ENCODE measurements at places on chromosomes 16 and 17.

DNA sequence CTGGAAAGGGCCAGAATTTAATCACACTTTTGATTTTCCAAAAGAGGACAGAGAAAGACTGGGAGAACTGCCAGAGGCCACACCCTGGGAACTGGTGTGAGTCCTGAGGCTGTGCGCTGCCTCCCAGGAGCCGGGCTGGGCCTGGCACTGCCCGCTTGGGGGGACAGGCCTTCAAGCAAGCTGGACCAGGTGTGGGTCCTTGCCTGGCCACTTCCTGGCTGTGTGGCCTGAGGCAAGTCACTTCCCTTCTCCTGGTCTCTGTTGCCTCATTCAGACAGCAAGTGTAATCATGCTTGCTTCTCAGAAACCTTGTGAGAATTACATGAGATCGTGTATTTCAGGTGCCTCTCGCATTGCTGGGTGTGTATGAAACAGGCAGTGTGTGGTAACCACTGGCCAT, 143.0 kb downstream of the SNX29 start:
- DNase-seq, result no peak
- no peak overlapping the region for H3K27ac ChIP-seq
- H3K4me3 ChIP-seq, result no peak overlapping the region
- no peaks in the 10 kb centered on the region for H3K27me3 ChIP-seq

GRCh38 chr16:13923703-13924298, 3.8 kb downstream of the ERCC4 start:
- no peak overlapping the region for H3K4me3 ChIP-seq
- no peaks in the 10 kb centered on the region for H3K36me3 ChIP-seq
- DNase-seq, result no peak
- H3K27me3 ChIP-seq, result no peaks in the 10 kb centered on the region
- H3K4me1 ChIP-seq, result no peaks in the 10 kb centered on the region

DNA sequence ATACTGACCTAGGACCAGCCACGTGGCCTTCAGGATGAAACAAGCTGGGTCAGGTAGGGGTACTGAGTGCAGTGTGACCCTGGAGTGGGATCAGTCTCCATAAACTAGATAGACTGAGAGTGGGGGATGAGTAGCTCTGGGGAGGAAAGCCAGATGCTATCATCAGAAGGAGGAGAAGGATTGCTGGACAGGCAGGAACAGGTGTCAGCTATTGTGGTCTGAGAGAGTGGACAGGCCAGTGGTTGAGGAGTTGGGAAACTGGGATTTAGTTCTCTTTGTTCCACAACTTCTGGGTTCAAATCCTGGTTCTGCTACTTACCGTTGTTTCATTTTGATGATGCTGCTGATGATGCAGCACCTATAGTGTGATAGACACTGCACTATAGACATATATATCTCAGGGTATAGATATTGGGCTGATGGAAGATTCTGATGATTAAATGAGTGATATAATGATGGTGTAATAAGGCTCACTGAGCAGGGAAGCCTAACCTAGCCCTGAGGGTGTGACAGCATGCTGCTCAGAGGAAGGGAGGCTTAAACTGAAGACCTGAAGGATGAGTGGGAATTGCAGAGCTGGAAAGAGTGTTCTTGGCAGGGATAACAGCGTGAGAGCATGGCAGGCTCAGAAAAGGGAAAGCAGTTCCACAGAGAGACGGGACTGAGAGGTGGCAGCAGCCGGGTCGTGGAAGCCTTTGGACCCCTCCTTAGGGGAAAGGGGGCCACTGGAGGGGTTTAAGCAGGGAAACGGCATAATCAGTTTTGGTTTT, 66.0 kb downstream of the SNX20 start:
- peaks cover 51% of the 10 kb centered on the region for H3K4me1 ChIP-seq
- H3K4me3 ChIP-seq, result no peak overlapping the region
- H3K27me3 ChIP-seq, result no peaks in the 10 kb centered on the region
- H3K27ac ChIP-seq, result peak overlapping the region; percentile 89
- H3K36me3 ChIP-seq, result no peaks in the 10 kb centered on the region
- DNase-seq, result no peak

- H3K27ac ChIP-seq, result peak overlapping the region; percentile 81
- H3K4me3 ChIP-seq, result peak overlapping the region; percentile 56
- H3K36me3 ChIP-seq, result no peaks in the 10 kb centered on the region
- no peaks in the 10 kb centered on the region for H3K27me3 ChIP-seq
- H3K4me1 ChIP-seq, result peaks cover 5% of the 10 kb centered on the region
Measured at GRCh38 chr16:2155977-2156848, 631 bp downstream of the TRAF7 start.

GRCh38 chr16:17520561-17520960, 49.8 kb upstream of the XYLT1 start:
- no peaks in the 10 kb centered on the region for H3K36me3 ChIP-seq
- no peaks in the 10 kb centered on the region for H3K4me1 ChIP-seq
- H3K27me3 ChIP-seq, result no peaks in the 10 kb centered on the region
- H3K27ac ChIP-seq, result no peak overlapping the region

- H3K4me1 ChIP-seq, result no peaks in the 10 kb centered on the region
- H3K36me3 ChIP-seq, result no peaks in the 10 kb centered on the region
- no peak for DNase-seq
- no peak overlapping the region for H3K4me3 ChIP-seq
Measured at GRCh38 chr16:77442078-77442477, 7.2 kb upstream of the ADAMTS18 start.

DNA sequence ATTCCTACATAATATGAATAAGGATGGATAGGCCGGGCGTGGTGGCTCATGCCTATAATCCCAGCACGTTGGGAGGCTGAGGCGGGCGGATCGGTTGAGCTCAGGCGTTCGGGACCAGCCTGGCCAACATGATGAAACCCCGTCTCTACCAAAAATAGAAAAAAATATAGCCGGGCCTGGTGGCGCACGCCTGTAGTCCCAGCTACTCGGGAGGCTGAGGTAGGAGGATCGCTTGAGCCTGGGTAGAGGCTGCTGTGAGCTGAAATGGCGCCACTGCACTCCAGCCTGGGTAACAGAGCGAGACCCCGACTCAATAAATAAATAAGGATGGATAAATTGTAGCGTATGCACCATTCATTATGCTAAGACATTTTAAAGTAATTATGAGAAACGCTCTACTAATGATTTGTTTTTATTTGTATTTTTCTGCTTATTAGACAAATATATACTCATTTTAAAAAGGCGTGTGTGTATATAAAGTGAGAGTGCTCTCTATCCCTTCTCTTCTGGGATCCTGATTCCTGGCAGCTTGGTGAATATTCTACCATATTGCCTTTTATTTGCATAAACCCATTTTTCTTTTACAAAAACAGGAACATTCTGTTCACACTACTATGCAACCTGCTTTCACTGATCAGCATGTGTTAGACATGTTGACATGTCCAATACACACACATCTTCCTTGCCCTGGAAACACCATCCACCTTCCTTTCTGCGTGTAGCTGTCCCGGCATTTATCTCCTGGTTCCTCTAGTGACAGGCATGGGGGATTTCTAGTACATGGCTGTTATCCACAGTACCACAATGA, 26.4 kb downstream of the DDX19A start:
- H3K4me1 ChIP-seq, result no peaks in the 10 kb centered on the region
